ENCODE measurements at places on chromosomes 16 and 17.

DNA sequence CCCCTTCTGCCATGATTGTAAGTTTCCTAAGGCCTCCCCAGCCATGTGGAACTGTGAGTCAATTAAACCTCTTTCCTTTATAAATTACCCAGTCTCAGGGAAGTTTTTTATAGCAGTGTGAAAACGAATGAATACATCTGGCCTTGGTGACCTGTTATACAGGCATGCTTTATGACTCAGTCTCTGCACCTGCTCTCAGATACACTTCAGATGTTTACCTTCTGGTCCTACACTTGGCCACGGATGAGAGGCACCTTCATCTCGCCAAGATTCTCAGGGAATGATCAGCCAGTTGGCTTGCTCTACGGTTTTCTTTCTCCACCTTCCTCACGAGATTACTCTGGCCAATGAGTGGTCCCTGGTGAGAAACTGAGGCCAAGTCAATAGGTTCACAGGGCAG, 304.7 kb downstream of the CA10 start:
- no peak for DNase-seq

- DNase-seq = no peak
These were observed at the start of gene TMC7 for GRCh38 chr16:18983565-18984434. TMC7 (plus strand) TSS chr16:18983934; CDS start chr16:18984064, 130 bp downstream.

- no peak for DNase-seq
These were observed 20.9 kb downstream of the GPR179 start for GRCh38 chr17:38322897-38323296.

- DNase-seq = no peak
These were observed 14.6 kb downstream of the ZNF778 start for GRCh38 chr16:89232107-89232506.

DNA sequence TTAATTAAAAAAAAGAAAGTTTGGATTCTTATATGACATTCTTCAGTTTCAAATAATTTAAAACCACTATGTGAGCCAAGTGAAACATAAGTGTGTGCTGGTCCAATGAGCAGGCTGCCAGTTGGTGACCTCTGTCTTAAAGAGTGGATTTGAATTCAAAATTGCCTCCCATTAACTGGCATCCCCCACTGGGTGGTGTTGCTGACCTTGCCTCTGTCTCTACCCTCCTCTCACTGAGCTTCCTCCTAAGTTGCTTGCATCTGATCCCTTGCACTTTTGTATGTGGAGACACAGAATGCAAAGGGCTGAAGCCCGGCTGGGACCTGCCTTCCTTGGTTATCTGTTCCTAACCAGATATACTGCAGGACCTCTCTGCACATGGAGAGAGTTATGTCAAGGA, 160.6 kb downstream of the CYLD start:
- DNase-seq = no peak

DNA sequence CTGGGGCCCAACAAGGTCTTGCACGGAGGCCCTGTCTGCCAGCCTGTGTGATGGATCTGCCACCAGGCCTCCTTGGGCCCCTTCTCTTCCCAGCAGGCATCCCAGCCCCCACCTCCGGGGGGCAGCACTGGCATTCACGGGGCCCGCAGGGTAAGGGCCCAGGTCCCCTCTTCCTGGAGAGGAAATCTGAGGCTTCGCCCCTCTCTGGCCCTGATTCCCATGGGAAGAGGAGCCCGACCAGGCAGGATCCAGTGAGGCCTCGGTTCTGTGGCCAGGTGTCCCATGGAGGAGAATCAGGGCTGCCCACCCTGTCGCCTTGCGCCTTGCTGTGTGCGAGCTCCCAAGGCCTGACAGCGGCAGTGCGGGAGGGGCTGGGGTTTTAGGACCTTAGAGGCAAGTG, 48.4 kb downstream of the PDPK1 start:
- no peak for DNase-seq

DNA sequence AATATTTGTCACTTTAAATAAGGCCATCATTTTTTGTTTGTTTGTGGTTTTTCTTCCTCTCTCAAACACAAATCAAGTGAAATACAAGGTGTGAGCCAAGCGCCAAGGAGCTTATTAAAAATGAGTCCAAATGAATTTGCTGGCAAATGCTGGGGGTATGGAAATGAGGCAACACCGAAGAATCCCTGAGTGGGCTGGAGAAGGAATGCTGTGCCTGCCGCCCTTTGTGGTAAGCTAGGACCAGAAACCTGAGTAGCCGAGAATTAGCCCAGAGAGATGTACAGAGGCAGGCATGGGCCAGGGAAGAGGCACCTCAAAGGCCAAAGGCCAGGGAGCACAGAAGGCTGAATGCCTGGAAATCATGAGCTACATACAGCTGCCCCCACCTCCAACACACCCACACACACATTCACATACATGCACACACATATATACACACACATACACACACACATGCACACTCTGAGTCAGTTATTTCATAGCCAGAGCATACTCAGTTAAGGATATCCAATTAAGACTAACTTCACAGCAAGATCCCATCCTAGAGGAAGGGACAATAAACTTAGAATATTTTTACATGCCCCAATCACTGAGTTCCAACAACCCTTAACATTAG, 266.1 kb upstream of the DYNLRB2 start:
- DNase-seq = no peak

DNA sequence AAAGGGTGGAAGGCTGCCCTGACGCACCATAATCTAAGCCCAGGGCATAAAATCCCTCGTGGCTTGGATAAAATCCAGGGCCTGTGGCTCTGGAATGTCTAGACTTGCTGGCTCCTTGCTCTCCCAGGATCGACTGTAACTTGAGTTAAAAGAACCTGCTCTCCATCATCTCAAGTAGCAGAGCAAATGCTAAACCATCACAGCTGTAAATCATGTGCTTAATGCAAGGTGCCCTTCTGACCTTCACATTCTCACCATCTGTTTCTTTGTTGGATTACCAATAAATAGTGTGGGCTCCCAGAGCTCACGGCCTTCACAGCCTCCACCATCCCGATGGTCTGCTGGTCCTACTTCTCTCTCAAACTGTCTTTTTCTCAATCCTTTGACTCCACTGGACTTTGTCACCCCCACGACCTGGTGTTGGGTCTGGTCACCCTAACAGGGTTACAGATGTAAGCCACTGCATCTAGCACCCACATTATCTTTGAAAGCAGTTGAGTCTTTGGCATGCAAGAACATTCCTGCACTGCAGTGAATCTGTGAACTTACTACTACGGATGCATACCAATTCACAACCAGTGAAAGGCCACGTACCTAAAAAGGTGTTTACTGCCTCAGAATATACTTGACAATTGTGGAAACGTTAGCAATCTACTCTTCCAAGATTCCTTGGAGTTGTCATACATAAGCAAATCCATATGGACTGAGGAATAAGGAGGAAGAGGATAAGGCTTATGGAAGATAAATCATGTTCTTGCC, 15.3 kb downstream of the RSL1D1 start:
- no peak for DNase-seq

- DNase-seq = no peak
These were observed 129.8 kb downstream of the OR1D5 start for GRCh38 chr17:2933606-2934005.

DNA sequence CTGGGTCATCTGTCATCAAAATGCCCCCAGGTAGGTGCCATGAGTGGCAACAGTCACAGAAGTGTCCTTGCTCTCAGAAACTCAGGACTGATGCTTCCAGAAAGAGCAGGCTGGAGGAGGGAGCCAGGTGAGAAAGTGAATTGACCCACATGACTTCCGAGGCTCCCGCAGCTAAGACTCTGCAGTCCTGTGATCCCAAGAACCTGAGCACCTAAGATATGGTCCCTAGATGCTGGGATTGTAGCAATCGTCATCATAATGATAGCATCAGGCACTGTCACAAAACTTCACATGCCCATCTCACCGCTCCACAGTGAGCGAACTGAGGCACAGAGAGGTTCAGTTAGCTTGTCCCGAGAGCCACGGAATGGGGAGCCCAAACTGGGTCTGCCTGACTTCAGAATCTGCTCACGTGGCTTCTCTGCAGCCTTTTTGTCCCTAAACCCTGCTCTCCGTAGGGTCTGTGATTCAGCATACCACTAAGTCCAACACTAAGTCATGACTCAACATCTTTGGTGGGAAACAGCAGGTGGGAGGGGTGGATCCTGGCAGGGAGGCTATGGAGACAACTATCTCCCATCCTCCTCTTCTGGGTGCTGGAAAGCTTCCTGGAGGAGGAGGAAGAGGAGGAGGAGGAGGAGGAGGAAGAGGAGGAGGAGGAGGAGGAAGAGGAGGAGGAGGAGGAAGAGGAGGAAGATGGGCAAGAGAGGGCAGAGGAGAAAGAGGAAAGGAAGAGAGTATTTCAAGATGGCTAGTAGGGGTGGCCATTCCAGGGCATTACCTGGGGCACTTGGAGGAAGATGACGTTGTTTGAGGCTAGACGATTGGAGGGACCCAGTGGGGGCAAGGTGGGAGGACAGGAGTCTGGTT, 55.5 kb upstream of the DLX4 start:
- DNase-seq = no peak

- DNase-seq = no peak
These were observed 20.7 kb upstream of the MYLK3 start for GRCh38 chr16:46768809-46769208.

All from activated naive CD4-positive, alpha-beta T cell treated with anti-CD3 and anti-CD28 coated beads, Interleukin-2, amount 50 U/mL, for 16 hours (primary cell).